Esophagus muscularis mucosa (tissue), 4 donors: ENCODE measurements at places on chromosomes 4 and X. TPM values are rescaled to one million over a fixed set of nuclear protein-coding genes. Genes with fewer than 3 reads are reported as not detected.

Gene NEUROG2
- not detected for total RNA-seq

Gene ACSL1
- total RNA-seq = 51.1 TPM

Gene P2RY4
- total RNA-seq = 0.23 TPM

Gene ARAP2
- 7.5 TPM for total RNA-seq

Gene FGFR3
- 2.0 TPM for total RNA-seq

Gene FAM90A26
- total RNA-seq = not detected

Gene ZXDA
- 9.1 TPM for total RNA-seq

Gene WDR17
- total RNA-seq = 4.8 TPM

Gene C4orf50
- 0.42 TPM for total RNA-seq

Gene MTCP1
- total RNA-seq = 2.5 TPM

- no peak for DNase-seq
Observed at GRCh38 chr4:39574946-39575345, 47.7 kb upstream of the UGDH start.

GRCh38 chr4:27288496-27288895, 427.9 kb downstream of the STIM2 start:
- DNase-seq = no peak

DNA sequence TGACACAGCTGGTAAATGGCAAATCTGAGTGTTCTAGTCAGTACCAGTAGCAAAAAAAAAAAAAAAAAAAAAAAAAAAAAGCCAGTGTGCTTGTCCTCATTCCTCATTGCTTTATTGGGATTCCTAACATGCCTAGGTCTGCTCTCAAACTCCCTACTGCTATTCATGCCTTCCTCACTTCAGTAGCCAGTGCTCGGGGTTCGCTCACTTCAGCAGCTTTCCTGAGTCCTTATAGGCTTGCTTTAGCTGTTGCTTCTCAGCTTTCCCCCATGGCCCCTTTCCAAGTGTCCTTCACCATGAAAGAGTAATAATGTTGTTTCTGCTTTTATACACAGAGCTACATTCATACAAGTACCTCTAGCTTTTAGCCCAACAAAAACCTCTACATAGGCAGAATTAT, 30.8 kb downstream of the SLITRK2 start:
- no peak for DNase-seq

DNA sequence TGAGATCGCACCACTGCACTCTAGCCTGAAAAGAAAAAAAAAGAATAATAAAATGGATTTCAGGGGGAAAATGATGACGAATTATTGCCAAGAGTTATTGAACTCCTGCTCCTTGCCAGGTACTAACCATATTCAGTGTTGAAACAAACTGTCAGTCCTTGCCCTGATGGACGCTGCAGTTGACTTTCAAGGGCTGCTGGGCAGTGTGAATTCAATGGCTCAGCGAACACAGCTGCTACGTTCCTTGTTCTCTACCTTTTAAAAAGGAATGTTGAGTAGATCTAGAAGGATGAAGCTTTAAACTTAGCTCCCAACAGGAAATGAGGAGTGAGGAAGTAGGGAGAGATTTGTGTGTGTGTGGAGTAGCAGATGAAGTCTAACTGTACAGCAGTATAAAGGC, 2.7 kb downstream of the LIMCH1 start:
- no peak for DNase-seq

GRCh38 chr4:123743848-123744247, 347.3 kb downstream of the SPRY1 start:
- no peak for DNase-seq

DNA sequence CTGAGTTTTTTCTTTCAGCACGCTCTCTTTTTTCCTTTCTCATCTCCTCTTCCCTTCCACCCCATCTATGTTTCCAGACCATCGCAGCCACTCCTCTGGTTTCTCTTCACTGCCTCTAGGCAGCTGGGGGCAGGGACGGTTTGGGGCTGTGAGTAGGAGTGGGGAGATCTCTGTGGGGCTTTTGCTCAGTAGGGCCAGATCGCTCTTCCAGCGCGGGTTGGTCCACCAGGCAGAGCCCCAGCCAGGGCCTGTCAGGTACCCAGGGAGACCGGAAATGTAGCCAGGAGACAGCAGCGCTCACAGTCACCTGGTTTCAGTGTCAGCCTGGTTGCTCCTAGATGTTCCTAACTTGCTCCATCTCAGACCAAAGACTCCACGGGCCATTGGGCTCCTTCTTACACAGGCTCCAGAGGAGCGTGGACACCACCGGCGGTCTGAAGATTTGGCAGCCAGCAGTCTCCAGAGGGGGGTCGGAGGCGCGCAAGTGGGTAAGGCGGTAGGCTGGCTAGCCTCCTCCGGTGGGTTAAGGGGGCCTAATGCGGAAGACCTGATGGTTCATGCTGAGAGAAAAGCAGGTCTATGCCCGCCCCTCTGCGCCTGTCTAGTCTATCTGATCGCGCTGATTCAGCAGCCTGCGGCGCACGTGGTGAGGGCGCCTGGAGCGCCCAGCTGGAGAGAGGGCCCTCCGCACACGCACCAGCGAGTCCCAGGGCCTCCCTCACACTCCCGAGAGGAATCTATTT, 1.8 kb downstream of the FGF5 start:
- no peak for DNase-seq

GRCh38 chr4:912548-913279, 19.4 kb downstream of the GAK start:
- no peak for DNase-seq

DNA sequence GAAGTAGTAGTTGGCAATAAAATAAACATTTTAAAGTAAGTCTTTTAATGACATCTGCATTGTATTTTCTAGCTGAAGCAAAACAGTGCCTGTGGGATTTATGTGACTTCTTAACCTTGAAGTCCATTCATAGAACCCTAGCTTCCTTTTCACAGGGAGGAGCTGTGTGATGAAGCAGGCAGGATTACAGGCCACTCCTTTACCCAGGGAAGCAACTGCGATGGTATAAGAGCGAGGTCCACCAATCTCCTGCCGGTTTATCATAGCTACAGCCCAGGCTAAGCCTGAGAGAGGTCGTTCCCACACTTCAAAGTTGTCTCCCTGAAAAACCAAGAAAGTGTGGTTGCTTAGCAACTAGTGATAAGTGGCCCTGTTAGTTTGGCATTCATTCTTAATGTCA, 7.0 kb downstream of the RPL36A start:
- no peak for DNase-seq

GRCh38 chrX:107135049-107135964, 16.7 kb upstream of the RBM41 start:
- no peak for DNase-seq

DNA sequence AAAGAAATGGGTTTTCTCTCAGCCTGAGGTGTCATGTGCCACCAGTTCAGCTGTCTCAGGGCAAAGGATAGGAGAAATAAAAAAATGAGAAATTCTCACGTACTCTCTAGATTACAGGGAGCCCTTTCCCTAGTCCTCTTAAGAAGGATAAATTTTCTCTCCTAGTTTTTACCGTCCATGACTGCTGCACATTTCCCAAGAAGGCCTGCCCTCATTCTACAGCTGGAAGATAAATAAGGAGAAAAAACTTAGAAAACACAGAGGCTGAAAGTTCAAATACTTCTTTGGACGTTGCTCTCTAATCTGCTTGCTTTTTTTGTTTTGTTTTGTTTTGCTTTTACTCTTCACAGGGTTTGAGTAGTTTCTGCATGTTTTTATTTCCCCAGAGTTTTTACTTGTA, 211.9 kb downstream of the DCAF12L2 start:
- no peak for DNase-seq

DNA sequence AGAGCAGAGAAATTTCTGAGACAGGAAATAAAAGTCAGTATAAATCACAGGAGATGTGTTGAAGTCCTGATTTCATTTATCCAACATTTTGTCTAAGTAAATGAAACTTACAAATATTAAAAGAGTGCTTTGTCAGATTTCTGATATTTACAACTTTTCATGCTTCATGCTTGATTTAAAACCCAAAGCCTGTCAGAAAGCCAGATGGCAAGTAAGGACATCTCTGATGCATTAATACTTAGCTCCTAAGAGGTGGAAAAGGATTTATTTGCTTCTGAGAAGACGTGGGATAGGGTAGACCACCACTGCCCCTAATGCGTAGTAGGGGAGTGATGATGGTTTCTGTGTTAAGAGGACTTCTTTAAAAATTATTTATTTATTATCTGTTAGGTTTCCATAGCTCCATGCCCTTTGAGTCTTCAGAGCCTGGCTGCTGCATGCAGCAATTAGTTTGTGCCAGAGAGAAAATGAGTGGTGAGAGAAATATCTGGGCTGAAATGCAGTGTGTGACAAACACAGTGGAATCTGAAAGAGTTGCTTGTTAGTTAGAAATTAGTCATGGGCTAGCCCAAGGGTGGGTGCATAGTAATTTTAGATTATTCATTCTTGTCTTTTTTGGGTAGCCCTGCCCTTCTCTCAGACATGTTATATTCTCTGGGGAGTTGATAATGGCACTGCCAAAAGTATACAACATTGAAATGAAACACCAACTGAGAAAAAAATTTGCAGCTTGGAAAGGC, 333.8 kb downstream of the C4orf33 start:
- DNase-seq = no peak

DNA sequence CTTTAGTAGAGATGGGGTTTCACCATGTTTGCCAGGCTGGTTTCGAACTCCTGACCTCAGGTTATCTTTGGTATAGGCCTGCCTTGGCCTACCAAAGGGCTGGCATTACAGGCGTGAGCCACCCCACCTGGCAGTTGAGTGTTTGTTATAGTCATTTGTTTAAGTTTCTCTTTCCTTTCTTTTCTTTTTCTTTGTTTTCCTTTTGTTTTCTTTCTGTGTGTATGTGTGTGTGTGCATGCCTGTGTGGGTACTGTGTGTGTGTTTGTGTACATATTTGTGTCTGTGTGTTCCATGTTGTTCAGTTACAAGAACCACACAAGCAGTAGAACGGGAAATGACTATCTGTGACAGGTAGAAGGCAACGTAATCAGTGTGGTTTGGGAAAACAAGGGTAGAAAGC, 624.9 kb downstream of the FSTL5 start:
- DNase-seq = no peak

DNA sequence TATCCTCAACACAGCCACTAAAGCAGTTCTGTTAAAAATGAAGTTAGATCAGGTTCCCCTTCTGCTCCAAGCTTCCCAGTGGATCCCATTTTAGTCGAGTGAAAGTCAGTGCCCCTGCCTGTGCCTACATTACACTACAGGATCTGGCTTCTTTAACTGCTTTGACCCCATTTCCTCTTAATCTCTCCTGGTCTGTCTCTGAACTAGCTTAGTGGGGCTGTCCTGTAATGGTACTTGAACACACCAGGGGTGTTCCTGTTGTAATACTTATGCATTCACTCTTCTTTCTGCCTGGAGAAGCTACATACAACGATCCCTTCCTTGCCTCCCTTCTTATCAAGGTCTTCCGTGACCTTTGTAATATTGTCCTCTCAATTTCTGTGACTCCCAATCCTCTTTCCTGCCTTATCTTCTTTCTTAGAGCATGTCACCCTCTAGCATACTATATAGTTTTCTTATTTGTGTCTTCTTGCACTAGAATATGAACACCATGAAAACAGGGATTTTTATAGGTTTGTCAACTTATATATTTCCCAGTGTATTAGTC, 16.7 kb downstream of the ARSJ start:
- no peak for DNase-seq

DNA sequence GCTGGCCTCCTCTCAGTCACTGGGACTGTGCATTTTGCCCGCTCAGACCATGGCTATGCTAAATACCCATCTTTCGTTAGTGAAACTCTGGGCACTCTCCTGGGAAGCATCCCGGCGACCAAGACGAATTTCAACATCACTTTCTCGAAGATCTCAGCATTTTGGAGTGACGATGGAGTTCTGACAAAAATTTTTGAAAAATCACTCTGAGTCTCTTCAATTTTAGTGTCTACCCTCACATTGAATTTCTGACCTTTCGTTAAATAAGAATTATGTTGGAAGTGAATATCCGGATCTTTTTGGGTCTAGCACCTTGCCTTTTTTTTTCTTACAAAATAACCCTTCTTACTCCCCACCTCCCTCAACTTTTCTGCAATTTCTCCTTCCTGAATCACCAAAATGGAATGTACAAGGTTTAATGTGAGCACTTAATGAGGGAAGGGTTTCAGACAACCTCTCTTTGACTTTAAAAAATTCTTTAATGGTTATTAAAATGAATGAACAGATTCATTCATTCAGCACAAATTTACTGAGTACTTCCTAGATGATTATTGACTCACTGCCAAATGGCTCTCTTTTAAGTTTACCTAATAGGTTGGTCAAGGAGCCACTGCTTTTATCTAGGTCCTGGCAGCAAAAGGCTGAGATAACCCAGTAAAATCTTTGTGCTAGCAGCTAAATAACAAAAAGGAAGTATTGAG, 746 bp upstream of the AADAT start:
- DNase-seq = no peak

DNA sequence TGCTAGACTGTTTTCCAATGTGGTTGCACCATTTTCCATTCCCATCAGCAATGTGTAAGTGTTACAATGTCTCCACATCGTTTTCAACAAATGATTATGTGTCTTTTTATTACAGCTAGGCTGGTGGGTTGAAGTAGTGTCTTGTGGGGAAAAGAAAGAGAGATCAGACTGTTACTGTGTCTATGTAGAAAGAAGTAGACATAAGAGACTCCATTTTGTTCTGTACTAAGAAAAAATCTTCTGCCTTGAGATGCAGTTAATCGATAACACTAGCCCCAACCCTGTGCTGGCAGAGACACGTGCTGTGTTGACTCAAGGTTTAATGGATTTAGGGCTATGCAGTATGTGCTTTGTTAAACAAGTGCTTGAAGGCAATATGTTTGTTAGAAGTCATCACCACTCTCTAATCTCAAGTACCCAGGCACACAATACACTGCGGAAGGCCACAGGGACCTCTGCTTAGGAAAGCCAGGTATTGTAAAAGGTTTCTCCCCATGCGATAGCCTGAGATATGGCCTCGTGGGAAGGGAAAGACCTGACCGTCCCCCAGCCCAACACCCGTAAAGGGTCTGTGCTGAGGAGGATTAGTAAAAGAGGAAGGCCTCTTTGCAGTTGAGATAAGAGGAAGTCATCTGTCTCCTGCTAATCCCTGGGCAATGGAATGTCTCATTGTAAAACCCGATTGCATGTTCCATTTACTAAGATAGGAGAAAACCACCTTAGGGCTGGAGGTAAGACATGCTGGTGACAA, 23.0 kb upstream of the UGT2B15 start:
- no peak for DNase-seq

DNA sequence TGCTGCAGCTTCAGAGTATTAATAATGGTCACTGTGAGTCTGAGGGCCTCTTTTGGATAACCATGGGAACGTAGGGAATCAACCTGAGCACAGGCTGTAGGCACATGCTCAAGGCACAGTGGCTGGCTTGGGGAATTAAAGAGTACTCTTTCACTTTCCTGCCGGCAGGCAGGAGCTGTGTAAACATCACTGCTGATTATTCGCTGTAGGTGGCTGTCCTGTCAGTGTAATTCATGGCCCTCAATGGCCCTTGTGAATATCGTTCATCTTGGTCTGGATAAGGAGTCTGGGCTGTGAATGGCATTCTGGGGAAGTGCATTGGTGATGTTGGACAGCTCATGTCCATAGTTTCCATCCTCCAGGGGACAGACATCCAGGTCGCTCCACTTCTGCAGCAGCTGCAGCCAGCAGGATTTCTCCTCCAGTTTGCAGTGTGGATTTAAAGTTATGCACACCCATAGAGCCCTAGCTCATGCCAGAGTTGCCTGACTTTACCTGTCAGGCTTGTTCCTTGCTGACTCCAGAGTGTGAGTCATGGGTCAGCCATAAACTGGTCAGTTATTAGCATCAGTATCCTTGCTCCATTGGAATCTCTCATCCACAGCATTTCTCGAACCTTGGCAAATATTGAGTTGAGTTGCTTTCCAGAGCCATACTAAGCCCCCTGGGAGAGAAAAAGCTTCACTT, 43.0 kb downstream of the C4orf33 start:
- no peak for DNase-seq
